ENCODE measurements at places on chromosomes 16 and 17. TPM values are rescaled to one million over a fixed set of nuclear protein-coding genes. Genes with fewer than 3 reads are reported as not detected.
A peak's percentile ranks its signal among the peaks of the same experiment; 100 is the strongest.

GRCh38 chr17:14014657-14015056 lies 54.6 kb upstream of the COX10 start:
- H3K36me3 ChIP-seq, result no peaks in the 10 kb centered on the region
- no peak overlapping the region for H3K27ac ChIP-seq
- no peaks in the 10 kb centered on the region for H3K27me3 ChIP-seq
- no peak for DNase-seq

DNA sequence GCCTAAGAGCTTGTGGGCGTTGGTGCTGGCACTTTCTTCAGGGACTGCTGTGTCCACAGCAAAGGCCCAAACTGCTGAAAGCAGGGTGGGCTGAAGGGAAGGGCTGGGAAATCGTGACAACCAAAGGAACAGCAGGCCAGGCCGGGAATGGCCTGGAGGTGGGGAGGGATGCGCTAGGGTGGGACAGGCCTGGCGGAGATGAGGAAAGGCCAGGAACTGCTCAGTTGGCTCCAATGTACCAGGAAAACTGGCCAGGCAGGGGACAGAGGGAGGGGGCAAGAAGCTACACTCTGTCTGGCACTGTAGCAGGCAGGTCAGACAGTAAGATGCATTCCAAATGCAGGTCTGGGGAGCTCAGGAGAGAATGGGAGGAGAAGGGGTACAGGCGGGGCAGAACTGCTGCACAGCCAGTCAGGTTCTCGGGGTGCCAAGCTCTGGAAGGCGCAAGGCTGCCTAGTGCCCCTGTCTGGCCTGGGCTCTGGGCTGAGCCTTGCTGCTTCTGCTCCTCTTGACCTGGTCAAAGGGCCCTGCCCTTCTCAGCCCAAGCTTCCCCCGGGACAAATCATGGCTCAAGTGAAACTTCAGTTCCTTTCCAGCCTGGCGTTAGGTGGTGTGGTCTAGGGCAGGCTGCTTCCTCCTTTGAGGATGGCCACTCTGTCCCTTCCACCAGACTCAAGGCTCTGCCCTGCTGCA lies 7.3 kb downstream of the PNMT start:
- no peaks in the 10 kb centered on the region for H3K36me3 ChIP-seq
- no peaks in the 10 kb centered on the region for H3K27me3 ChIP-seq
- DNase-seq, result no peak
- no peak overlapping the region for H3K4me3 ChIP-seq

Gene SUPT4H1
- 205 TPM for polyA plus RNA-seq

Gene TRIM37
- polyA plus RNA-seq, result 20.5 TPM

- peaks cover 13% of the 10 kb centered on the region for H3K4me1 ChIP-seq
- H3K36me3 ChIP-seq, result peaks cover 26% of the 10 kb centered on the region
- H3K27ac ChIP-seq, result peak within 1 kb of the TSS; percentile 76
- DNase-seq, result peak; percentile 99
- H3K4me3 ChIP-seq, result peak within 1 kb of the TSS; percentile 73
Observed at GRCh38 chr16:89507834-89508590, at the start of gene SPG7. Gene SPG7 (plus strand): TSS chr16:89508403. CDS start chr16:89508418, 15 bp downstream.

Gene ABCC1
- polyA plus RNA-seq, result 17.7 TPM

Gene DOC2A
- 10.3 TPM for polyA plus RNA-seq

DNA sequence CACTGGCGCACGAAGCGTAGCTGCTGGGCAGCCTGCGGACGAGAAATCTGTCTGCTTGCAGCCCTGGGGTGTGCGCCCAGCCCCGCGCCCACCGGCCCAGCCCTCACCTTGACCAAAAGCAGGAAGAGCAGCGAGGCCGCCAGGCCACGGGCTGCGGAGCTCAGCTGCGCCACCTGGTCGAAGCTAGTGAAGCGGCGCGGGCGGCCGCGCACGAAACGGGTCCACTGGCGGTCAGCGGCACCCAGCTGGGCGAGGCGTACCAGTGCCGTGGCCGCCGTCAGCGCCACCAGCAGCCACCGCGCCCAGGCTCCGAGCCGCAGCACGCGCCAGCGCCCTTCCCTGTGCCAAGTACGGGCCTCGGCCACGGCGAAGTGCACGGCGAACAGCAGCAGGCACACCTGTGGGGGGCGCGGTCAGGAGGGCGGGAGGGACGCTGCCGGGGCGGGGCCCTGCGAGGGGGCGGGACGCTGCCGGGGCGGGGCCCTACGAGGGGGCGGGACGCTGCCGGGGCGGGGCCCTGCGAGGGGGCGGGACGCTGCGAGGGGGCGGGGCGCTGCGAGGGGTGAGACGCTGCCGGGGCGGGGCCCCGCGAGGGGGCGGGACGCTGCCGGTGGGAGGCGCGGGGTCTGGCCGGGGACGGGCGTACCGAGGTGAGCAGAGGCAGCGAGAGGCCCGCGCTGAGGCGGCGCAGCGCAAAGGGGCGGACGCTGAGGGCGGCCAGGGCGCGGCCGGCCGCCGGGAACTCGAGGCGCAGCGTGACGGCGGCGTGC lies 43.2 kb downstream of the TSC2 start:
- no peaks in the 10 kb centered on the region for H3K4me1 ChIP-seq
- peaks cover 81% of the 10 kb centered on the region for H3K36me3 ChIP-seq
- H3K27me3 ChIP-seq, result no peaks in the 10 kb centered on the region
- H3K4me3 ChIP-seq, result no peak overlapping the region
- DNase-seq, result peak; percentile 75
- H3K27ac ChIP-seq, result no peak overlapping the region

Gene TBC1D26
- polyA plus RNA-seq, result not detected

Gene FOXF1
- polyA plus RNA-seq, result 0.02 TPM

- no peaks in the 10 kb centered on the region for H3K27me3 ChIP-seq
- H3K36me3 ChIP-seq, result peaks cover 5% of the 10 kb centered on the region
- H3K27ac ChIP-seq, result no peak overlapping the region
- no peak overlapping the region for H3K4me3 ChIP-seq
Observed at GRCh38 chr16:8886593-8887430, 4.7 kb downstream of the LITAFD start.

DNA sequence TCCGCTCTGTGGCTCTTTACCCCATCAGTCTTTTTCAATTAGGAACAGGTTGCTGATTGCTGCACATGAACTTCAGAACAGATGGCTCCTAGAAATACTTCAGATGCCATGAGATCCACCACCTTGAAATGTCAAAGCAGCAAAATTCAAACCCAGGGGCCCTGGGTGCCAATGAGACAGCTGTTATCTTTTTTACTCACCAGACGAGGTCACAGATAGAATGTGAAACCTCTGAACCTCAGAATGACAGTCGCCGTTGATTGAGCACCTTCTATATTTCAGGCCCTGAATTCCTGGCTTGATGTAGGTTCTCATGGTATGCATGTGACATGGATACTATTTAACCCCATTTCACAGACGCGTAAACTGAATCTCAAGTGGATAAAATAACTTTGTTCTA lies 63.0 kb downstream of the MAF start:
- no peak overlapping the region for H3K4me3 ChIP-seq
- no peaks in the 10 kb centered on the region for H3K27me3 ChIP-seq
- H3K36me3 ChIP-seq, result no peaks in the 10 kb centered on the region
- H3K4me1 ChIP-seq, result no peaks in the 10 kb centered on the region
- H3K27ac ChIP-seq, result no peak overlapping the region

- no peak overlapping the region for H3K27ac ChIP-seq
- H3K4me1 ChIP-seq, result no peaks in the 10 kb centered on the region
- no peak overlapping the region for H3K4me3 ChIP-seq
- no peaks in the 10 kb centered on the region for H3K36me3 ChIP-seq
Observed at GRCh38 chr16:10656618-10657017, 38.1 kb downstream of the TEKT5 start.

Measured in SK-N-SH (cell line).